ENCODE measurements at places on chromosomes 3 and 15.

- DNase-seq, result peak; percentile 52
These were observed 87.0 kb upstream of the ST8SIA2 start for GRCh38 chr15:92306663-92307062.

DNA sequence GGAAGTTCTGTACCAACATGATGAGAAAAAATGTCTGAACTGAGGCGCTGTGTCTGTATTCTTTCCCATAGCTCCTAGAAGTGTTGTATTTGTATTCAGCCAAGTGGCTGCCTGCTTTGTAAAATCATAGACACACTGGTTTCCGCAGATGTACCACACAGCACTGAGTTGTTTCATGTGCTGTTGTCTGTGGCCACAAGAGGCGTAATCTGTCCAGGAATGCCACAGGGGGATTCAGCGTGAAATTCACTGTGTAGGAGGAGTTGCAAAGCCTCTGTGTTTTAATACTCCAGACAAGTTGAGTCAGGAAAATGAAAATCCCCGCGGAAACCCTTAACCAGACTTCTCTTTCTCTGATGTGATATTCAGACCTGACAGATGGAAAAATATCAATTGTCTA lies 462.2 kb downstream of the NSUN3 start:
- no peak for DNase-seq

DNA sequence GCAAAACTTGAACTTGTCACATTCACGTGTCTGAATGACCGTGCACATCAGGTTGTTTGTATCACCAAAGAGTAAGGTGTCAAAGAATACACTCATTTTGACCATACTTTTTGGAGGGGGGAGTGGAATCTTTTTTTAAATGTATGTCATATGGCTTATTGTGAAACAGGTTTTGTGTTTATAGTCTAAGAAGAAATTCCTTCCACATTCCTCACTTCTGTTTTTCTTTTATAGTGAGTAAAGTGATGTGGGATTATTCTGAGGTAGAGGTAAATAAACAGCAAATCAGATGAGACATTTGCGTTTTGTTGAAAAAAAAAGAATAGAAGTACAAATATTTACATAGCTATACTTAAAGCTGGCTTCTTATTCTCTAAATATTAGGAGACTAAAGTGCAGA lies 33.0 kb downstream of the SRP14 start:
- DNase-seq, result peak; percentile 76

DNA sequence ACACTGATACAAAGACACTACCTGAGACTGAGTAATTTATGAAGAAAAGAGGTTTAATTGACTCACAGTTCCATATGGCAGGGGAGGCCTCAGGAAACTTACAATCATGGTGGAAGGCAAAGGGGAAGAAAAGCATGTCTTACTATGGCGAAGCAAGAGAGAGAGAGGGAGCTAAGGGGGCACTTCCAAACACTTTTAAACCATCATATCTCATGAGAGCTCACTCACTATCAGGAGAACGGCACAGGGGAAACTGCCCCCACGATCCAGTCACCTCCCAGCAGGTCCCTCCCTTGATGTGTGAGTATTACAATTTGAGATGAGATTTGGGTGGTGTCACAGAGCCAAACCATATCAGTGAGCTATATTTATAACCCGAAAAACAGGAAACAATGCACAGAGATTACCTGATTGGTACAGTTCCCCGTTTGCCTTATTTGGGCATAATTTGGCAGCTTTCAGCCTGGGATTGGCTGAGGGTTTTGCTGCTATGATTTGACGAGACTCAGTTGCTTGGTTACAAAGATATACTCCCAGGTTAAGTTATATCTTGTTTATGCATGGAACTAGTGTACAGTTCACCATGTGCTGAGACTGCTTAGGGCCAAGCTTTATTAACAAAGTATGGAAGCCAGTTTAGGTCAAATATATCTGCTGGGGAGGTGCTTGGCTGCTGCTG lies 184.2 kb downstream of the NR2F2 start:
- no peak for DNase-seq

DNA sequence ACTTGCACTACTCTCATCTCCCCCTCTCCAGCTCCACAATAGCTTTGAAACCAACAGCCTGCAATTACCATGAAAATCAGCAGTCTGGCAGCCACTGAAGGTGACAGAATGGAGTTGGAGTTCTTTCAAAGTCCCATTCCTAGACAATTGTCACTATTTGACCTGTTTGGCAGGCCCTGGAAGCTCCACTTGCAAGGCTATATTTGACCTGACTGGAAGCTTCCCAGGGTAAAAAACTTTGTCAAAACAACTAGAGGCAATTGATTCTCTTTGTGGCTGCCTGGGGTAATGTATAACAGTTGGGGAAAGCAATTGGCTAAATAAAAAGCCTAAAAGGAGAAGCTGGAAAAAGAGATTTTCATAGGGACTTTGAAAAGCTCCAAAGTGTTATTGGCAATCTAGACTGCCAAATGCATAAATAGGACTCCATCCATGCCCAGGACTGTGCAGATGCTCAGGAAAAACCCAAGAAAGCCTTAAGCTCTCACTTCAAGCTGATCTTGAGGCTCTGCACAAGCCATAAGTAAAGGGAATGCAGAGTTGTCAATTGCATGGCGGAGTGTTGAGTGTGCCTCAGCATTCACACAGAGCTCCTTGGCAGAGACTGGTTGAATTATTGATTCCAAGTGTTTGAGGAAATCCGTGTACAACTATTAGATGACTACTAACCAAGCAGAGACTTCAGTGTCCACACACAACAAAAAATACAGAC lies 18.3 kb downstream of the GREM1 start:
- DNase-seq, result peak; percentile 26

DNA sequence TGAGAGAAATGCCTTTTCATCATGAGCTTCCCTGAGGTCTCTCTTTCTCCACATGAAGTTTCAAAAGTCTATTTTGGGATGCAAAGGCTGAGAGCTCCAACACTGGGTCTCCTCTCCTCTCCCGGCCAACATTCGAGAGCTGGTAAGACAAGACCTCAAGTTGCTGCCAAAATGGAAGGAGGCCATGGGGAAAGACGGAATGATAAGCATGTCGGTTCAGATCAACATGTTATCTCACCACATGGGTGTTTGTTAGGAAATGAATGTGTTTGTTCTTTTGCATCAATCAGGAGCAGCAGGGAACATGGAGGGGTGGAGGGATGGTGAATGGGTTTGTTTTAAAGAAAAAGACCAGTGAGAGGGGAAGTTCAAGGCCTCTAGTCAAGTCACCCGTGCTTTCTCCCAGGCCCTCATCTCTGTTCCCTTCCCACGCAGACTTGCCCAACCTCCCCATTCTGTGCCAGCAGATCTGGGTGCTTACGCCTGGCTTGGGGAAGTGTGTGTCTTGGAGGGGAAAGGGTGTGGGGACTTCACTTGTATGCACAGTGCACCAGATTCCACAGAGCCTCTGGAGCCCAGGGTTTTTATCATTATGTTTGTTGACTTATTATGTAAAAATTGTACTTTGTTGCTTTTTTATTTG lies 23.5 kb upstream of the ATP10A start:
- no peak for DNase-seq

GRCh38 chr3:63791974-63792373 lies 27.1 kb upstream of the C3orf49 start:
- DNase-seq, result peak; percentile 91
